ENCODE measurements at places on chromosomes 3 and 15.

DNA sequence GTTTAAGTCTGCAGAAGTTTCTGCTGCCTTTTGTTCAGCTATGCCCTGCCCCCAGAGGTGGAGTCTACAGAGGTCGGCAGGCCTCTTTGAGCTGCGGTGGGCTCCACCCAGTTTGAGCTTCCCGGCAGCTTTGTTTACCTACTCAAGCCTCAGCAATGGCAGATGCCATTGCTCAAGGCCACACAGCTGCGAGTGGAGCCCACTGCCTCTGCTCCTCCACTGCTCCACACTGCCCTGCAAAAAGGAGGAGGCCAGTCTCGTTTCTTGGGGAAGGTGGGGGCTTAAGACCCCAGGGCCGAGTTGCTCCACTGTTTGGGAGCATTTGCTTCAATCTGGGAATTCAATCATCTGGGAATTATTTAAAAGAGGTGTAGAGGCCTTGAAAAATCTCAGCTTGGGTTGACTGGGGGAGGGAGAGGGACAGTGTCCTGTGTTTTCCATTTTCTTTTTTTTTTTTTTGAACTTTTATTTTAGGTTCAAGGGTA, 144.6 kb upstream of the MEF2A start:
- DNase-seq = peak; percentile 42

- no peak for DNase-seq
Observed at GRCh38 chr3:109313061-109313460, 3.3 kb downstream of the DPPA2 start.

GRCh38 chr15:66614456-66614855, 48.7 kb upstream of the LCTL start:
- DNase-seq = no peak

GRCh38 chr3:14405360-14406238, 3.2 kb downstream of the SLC6A6 start:
- no peak for DNase-seq

GRCh38 chr3:172065967-172066762, 26.8 kb downstream of the FNDC3B start:
- no peak for DNase-seq

DNA sequence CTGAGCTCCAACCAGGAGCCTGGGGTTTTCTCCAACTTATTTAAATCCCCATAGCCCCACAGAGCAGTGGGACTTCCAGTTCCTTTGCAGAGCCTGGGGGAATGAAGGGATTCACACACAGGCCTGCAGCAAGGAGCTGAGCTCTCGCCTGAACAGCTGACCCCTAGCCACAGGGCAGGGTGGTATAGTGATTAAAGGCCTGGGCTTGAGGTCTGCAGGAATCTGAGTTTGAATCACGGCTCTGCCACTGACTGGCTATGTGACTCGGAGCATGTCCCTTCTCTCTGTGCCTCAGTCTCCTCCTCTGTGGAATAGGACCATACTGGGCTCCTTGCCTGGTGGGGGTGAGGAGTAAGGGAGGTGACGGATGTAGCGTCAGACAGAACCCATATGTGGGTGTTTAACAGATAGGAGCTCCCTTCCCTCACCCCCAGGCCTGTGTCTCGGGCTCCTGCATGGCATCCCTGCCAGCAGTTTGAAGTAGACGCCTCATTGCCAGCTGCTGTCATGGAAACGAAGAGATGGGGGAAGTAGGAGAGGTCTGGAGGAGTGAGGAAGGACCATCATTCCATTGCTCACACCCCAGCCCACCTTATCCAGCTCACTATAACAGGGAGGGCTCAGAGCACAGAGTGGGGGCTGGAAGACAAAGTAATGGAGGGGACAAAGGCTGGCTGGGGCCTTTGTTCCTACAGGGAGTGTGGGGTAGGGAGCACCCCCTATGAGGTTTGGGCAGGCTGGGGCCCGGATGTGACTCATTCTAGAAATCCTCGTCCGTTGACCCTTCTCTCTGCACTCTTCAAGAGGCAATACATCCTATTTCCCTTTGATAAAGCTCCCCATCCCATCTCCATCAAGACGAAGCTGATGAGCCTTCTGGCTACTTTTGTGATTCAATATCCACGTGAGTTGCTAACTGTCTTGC, 14.8 kb downstream of the HRH1 start:
- no peak for DNase-seq

GRCh38 chr15:96342406-96343112, 12.1 kb downstream of the NR2F2 start:
- peak; percentile 58 for DNase-seq

- no peak for DNase-seq
Observed at GRCh38 chr3:43764471-43764870, 73.7 kb downstream of the ABHD5 start.

Data from ovary (tissue), 10 donors.